PC-3 (cell line): ENCODE measurements at places on chromosomes 11 and 22.

GRCh38 chr22:30004101-30004500, 76.2 kb upstream of the HORMAD2 start:
- no peak for DNase-seq

DNA sequence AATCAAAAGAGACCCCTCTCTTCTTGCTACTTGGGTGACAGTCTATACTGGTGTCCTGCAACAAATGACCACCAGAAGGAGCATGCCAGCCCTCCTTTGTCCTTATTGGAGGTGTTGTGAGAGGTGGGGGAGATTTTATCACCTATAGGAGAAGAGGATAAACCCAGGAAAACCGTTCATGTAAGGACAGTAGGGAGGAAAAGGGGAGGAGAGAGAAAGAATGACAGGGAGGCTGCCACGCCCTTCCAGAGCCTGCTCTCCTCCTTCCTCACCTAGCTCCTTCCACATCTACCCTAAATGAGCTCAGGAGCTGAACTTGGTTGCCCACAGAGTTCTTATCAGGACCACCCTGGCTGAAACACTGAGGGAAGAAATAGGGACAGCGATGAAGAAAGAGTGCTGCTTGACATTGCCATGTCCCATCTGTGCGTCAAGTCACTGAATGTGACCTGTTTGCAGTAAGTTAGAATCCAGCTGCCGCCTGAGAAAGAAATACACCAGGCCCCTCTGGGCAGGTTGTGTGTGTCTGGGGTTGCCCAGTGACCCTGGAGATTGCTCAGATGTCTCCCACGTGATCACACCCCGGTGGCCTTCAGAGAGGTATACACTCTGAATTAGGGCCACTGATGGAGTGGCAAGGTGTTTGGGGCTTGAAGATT, 40.4 kb upstream of the ETS1 start:
- DNase-seq, result no peak

DNA sequence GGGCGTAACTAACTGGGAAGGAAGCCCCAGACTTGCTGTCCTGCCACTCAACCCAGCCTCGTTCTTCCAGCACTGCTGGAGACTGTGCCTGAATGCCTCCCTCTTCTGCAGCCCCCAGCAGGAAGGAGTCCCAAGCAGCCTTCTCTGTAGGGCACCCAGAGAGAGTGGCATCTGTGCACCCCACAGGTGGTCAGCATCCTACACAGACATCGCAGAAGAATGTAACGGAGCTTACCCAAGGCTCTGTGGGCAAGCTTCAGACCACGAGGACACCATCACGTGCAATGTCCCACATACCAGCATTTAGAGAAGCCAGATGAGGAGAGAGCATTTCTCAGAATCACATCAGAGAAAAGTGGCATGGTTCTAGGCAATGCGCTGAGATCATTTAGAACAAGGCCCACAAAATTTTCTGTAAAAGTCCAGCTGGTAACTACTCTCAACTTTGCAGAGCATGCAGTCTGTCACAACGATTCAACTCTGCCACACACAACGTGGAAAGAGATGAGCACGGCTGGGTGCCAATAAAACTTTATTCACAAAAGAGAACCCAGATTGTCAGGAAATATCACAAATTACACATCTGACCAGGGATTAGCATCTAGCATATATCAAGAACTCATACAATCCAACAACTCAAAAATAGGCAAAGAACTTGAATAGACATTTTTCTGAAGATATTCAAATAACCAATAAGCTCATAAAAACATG, 33.4 kb downstream of the SHANK2 start:
- DNase-seq, result no peak

GRCh38 chr11:62931499-62932278, 10.5 kb upstream of the CHRM1 start:
- peak; percentile 15 for DNase-seq

DNA sequence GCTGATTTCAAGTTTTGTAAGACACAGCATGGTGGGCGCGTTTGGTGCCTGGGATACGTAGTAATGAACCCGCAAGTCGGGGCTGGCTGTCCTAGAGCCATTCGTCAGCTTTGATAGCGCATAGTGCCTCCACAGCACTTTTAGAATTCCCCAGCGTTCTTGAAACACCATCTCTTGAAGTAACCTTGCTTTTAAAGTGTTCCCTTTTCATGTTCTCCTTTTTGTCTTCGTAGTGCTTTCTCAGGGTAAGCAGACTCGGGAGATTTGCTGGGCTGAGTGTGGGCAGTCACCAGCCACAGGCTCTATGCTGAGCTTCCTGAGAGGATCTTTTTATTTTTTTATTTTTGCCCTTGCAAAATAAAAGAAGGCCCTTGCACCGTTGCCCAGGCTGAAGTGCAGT, 39.6 kb upstream of the CTTN start:
- DNase-seq, result no peak

DNA sequence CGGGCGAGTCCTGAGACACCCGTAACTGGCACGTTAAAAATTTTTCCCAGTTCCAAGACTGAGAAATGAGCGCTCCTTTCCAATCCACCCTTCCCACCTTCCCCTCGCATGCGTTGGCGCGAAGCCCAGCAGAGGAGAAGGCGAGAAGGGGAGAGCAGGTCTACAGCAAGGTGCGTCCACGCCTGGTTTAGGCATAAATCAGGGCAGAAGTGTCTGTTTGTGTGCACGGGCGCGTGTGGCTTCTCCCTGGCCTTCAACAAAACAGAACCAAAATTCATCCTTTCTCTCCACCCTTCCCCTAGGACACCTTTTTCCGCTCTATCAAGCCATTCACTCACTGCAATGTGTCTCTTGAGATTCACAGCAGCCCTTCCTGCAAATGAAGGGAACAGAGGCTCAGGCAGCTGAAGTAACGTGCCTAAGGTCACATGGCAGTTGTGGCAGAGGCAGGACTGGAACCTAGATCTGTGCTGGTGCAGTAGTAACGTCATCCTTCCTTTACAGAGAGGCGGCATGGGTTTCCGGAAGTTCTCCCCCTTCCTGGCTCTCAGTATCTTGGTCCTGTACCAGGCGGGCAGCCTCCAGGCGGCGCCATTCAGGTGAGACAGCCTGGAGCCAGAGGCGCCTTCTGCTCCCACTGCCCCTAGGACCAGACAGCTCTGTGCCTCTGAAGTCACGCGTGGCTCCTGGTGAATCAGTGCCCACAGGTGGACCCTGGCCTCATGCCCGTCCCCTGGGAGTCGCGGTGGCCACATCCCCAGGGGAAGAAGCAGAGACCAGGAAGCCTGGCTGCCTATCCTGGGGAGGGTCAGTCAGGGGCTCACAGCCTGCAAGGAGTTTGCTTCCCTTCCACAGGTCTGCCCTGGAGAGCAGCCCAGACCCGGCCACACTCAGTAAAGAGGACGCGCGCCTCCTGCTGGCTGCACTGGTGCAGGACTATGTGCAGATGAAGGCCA, 1.1 kb downstream of the CALCB start:
- peak; percentile 64 for DNase-seq

DNA sequence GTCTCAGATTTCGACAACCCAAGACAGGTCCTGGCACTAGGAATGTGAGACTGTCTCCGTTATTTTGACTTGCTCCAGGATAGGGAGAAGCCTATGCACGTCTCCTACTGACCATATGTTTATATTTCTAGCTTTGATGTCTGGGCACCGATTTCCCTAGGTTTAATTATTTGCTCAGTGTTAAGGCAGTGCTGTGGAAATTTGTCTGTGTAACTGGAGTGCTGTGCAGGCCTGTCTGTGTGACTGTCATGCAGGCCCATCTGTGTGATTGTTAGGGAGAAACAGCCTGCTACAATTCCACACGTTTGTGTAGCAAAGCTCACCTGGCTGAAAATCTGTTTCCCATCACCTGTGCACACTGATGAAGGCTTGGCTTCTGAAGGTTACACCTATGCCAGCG, 29.6 kb upstream of the HSPA8 start:
- no peak for DNase-seq

DNA sequence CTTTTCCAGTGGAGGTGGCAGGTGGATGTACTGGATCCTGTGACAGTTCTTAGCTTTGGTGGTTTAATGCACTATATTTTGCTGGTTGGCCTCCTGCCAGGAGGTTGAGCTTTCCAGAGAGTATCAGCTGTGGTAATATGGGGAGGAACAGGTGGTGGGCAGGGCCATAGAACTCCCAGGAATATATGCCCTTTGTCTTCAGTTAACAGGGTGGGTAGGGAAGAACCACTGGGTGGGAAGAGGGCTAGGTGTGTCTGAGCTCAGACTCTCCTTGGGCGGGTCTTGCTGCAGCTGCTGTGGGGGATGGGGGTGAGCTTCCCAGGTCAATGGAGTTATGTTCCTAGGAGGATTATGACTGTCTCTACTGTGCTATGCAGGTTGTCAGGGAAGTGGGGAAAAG, 203.8 kb downstream of the DLG2 start:
- no peak for DNase-seq

- no peak for DNase-seq
Observed at GRCh38 chr22:37231406-37232139, 12.5 kb downstream of the RAC2 start.

- no peak for DNase-seq
Observed at GRCh38 chr11:68934321-68934645, 30.6 kb downstream of the IGHMBP2 start.

GRCh38 chr11:100545970-100546369, 141.1 kb upstream of the ARHGAP42 start:
- DNase-seq, result no peak

- no peak for DNase-seq
Observed at GRCh38 chr11:89275966-89276365, 98.3 kb downstream of the TYR start.

DNA sequence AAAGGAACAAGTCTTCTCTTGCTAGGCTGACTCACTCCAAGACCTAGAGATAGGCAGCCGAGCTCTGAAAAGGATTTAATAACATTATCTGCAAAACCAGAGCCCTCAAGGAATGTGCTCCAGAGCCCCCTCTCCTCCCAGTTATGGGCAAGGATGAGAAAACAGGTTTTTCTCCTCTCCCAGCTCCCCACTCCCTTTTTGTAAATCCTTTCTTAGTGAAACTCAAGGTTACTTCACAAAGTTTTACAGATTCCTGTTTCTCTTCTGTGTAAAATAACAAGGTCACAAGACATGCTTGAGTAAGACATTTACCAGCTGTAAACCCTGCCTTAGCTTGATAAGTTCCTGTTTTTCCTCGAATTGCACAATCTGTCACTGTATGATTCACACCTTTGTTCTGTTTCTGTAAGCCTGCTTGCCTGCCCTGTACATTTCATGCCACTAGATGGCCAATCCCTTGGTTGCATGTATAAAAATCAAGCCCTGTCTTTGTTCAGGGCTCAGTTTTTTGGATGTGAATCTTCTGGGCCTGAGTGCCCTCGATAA, 489.4 kb downstream of the KCNA4 start:
- peak; percentile 72 for DNase-seq

DNA sequence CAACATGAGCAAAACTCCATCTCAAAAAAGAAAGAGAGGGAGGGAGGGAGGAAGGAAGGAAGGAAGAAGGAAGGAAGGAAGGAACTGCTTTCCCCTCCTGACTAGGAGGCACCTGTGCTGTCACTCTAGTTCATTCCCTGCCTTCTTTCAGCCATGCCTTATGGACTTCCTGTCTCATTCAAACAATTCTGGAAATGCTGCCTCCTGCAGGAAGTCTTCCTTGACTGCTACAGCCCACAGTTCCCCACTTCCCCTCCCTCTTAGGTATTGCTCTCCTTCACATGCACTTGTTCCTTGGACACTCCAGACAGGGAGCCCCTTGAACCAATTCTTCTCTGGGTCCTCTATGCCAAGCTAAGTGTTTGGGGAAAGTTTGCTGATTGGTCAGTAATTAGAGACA, 31.6 kb upstream of the WNT11 start:
- peak; percentile 37 for DNase-seq

GRCh38 chr11:15825976-15826650, 530.2 kb downstream of the SOX6 start:
- DNase-seq, result no peak

DNA sequence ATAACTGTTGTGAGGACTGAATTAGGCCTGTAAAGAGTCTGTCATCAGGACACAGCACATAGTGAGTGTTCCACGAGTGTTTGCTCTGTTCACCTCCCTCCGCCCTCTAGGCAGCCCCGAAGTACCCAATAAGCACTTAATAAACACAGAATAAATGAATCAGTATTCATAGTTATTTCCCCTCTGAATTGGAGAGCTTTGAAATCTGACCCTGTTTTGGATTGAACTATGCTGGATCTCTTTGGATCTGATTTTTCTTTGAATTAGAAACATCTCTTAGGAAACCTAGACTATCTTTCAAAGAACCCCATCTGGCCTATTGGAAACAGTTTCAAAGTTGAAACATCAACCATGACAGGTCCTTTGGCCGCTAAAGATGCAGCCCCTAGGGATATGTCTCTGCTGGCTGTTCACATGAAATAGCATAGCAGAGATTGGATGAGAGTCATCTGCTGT, 615.5 kb downstream of the NTM start:
- no peak for DNase-seq

- DNase-seq, result no peak
Observed at GRCh38 chr11:83139310-83139709, 17.6 kb upstream of the PCF11 start.

- DNase-seq, result no peak
Observed at GRCh38 chr11:127598476-127598875, 597.9 kb upstream of the KIRREL3 start.

- DNase-seq, result no peak
Observed at GRCh38 chr11:64810891-64811272, 531 bp upstream of the MEN1 start.

DNA sequence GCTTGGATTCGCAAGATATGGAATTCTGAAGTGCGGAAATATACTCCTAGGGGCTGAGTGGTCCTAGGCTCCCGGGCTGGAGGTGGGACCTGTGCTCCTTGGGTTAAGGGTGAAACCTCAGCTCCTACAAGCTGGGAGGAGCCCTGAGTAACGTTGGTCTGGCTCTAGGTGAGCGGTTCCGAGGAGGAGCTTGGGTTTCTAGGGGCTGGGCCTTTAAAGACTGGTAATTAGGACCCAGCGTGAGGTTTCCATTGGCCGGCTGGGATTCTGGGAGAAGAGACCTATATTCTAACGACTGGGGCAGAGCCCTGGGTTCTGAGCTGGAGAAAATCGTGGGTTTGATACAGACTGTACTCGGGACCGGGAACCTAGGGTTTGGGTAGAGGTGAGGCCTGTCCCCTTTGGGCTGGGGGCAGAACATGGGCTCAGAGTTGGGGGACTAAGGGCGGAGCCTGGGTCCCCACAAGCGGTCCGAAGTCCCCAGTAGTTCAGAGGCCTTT, 882 bp upstream of the MAP4K2 start:
- no peak for DNase-seq

DNA sequence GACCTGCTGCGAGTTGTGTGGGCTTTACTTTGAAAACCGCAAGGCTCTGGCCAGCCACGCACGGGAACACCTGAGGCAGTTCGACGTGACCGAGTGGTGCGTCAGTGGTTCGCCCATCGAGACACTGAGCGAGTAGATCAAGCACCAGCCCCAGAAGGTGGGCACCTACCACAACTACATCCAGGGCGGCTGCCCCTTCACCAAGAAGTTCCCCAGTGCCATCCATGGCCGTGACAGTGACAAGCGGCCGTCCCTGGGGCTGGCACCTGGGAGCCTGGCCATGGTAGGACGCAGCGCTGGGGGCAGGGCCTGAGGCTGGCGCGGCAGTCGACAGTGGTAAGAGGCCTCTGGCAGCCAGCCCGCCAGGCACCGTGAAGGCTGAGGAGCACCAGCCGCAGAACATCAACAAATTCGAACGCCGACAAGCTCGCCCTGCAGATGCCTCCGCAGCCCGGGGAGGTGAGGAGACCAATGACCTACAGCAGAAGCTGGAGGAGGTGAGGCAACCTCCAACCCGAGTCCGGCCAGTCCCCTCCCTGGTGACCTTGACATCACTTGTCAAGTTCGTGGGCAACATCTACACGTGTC, 545.2 kb upstream of the CCDC179 start:
- DNase-seq, result no peak

- DNase-seq, result no peak
Observed at GRCh38 chr11:117996058-117996457, 9.9 kb downstream of the IL10RA start.

GRCh38 chr11:83680321-83680720, 394.2 kb upstream of the CCDC90B start:
- DNase-seq, result no peak
